NT2/D1 (cell line): ENCODE measurements at places on chromosomes 11 and 22.

GRCh38 chr11:15707971-15708370 lies 593.2 kb downstream of the INSC start:
- no peak for DNase-seq

DNA sequence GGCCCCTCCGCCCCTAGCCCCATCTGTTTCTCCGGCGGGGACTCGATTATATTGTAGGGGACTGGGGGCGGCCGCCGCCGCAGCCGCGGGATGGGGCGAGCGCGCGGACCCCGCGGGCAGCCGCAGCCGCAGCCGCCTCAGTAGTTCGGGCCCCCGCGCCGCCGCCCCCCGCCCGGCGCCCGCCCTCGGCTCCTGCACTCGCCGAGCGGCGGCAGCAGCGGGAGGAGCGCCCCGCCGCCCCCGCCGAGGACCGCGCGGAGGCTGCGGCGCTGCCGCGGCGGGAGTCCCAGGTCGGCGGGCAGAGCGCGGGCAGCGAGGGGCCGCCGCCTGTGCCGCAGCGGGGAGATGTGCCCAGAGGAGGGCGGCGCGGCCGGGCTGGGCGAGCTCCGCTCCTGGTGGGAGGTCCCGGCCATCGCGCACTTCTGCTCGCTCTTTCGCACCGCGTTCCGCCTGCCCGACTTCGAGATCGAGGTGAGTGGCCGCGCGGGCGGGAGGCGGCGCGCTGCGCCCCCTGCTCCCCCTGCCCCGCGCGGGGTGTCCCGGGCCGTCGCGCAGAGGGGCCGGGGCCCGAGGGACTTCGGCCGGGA lies at the start of gene CECR2:
Gene CECR2 (plus strand): TSS at position 22 of the 587 bp plus-strand sequence. CDS start 324 bp downstream, at position 346.
- no peak for DNase-seq

GRCh38 chr11:89566972-89567371 lies 75.8 kb upstream of the NOX4 start:
- DNase-seq = no peak

DNA sequence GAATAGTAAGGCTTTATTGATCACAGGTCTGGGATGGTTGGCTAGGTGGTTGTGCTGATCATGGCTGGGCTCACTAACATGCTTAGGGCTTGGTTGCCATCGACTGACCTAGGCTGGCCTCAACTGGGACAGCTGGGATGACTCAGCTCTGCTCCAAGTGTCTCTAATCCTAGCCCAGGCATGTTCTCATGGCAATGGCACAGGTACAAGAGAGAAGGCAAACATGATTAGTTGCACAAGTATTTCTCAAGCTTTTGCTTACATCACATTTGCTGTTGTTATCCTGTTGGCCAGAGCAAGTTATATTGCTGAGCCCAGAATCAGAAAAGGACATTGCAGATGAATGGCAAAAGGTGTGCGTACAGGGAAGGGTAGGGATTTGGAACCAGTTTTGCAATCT lies 68.5 kb upstream of the SLC35C1 start:
- DNase-seq = no peak

DNA sequence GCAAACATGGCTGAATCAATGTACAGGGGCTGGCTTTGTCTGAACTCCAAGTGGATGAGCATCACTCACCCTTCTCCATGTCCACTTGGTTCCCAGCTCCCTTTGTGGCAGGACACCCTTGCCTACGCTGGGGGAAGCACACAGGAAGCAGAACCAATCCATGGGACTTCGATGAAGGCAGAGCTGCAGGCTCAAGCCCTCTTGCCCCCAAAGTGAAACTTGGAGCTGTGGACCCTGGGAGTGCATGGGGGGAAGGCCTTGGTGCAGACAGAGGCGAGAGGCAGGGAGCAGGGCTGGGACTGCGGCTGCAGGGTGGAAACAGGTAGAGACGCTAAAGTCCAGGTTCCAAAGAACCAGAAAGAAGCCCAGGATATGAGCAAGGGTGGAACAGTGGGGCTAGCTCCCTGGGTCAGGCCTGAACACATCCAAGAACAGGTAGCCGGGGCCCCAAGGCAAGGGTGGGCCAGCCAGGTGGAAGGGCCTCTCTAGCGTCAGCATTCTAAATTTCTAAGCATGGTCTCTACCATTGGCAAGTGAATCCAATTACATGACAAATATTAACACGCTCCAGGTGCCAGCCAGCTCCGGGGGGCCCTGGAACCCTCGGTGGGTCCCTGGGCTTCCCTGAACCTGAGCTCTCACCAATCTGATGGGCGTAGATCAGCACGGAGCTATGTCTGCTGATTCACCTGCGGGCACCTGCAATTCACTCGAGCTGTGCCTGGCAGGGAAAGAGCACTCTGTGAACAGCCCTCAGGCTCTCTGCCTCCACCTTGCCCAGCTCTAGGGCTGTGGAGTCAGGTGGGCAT lies 532.8 kb downstream of the BRD1 start:
- DNase-seq = no peak
